ENCODE measurements at places on chromosomes 2 and 18. TPM values are rescaled to one million over a fixed set of nuclear protein-coding genes. Genes with fewer than 3 reads are reported as not detected.
A peak's percentile ranks its signal among the peaks of the same experiment; 100 is the strongest.

The DLX1 gene
- 28.9 TPM for total RNA-seq

The NCKAP5 gene
- total RNA-seq: 33.1 TPM

The EPAS1 gene
- 1.2 TPM for total RNA-seq

The HOXD12 gene
- 0.58 TPM for total RNA-seq

DNA sequence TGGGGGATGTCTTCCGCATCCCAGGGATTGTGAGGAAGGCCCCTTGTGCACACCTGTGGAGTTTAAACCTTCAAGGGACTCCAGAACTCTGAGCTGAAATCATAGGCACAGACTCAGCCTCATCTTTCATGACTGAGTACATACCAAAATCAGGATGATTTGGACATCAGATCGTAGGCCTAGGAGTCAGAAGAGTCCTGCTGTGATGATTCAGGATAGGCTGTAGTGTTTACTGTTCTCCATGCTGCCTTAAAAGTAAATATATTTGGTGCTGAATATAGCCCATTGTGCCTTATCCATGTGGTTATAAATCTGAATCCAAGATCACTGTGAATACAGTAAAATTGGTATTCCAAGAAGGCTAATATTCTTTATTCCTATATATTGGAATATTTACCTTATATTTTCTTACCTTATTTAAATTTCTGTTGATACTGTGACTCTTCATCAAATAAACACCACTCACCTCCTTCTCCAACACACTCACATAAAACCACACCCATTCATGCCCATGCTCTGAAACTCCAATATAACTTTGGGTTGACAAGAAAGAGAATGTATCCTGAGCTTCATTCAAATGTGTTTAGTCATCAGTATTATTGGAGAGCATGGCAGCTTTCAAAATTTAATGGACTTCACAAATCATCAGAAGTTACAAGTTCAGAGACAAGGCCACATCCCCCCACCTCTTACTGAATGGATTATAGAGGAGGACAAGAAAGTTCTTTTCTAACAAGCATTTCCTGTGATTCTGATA is 561.4 kb upstream of the LINC00305 start:
- no peaks in the 10 kb centered on the region for H3K4me1 ChIP-seq
- H3K27ac ChIP-seq: no peak overlapping the region
- no peak overlapping the region for H3K4me3 ChIP-seq

- peaks cover 4% of the 10 kb centered on the region for H3K4me1 ChIP-seq
- H3K36me3 ChIP-seq: no peaks in the 10 kb centered on the region
- no peak for DNase-seq
- no peaks in the 10 kb centered on the region for H3K27me3 ChIP-seq
Observed at GRCh38 chr18:48852292-48852691, 98.5 kb downstream of the SMAD7 start.

GRCh38 chr2:176149939-176150583 is 1.3 kb upstream of the HOXD4 start:
- peaks cover 94% of the 10 kb centered on the region for H3K36me3 ChIP-seq
- no peak overlapping the region for H3K4me3 ChIP-seq
- H3K27ac ChIP-seq: no peak overlapping the region
- no peaks in the 10 kb centered on the region for H3K27me3 ChIP-seq
- no peak for DNase-seq

GRCh38 chr2:579961-580360 is 97.2 kb downstream of the TMEM18 start:
- H3K4me3 ChIP-seq: no peak overlapping the region
- H3K27me3 ChIP-seq: no peaks in the 10 kb centered on the region
- no peak for DNase-seq
- no peaks in the 10 kb centered on the region for H3K4me1 ChIP-seq

GRCh38 chr18:53541924-53542323 is 682.5 kb downstream of the MBD2 start:
- no peaks in the 10 kb centered on the region for H3K36me3 ChIP-seq
- DNase-seq: peak; percentile 24
- peaks cover under 1% of the 10 kb centered on the region for H3K4me1 ChIP-seq
- no peak overlapping the region for H3K4me3 ChIP-seq
- no peak overlapping the region for H3K27ac ChIP-seq
- no peaks in the 10 kb centered on the region for H3K27me3 ChIP-seq

DNA sequence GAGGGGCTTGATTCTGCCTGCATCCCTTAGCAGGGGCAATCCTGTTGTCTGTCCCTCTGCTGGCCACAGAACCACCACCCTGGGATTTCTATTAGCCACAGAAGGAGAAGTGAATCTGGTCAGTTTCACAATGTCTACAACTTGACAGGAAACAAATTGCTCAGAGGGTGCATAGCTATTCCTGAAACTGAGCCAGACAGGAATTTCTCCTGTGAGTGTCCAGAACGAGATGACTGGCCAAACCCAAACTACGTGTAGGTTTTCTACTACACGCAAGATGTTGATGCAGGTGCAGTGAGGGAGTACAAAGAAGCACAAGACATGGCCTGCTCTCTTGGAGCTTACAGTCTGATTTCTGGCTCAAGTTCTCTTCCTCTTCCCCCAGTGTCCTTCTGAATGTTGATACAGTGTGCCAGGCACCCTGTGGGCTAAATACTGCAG is 201.9 kb downstream of the CLIP4 start:
- peaks cover 36% of the 10 kb centered on the region for H3K4me1 ChIP-seq
- no peak overlapping the region for H3K4me3 ChIP-seq
- H3K27ac ChIP-seq: no peak overlapping the region
- no peaks in the 10 kb centered on the region for H3K27me3 ChIP-seq

DNA sequence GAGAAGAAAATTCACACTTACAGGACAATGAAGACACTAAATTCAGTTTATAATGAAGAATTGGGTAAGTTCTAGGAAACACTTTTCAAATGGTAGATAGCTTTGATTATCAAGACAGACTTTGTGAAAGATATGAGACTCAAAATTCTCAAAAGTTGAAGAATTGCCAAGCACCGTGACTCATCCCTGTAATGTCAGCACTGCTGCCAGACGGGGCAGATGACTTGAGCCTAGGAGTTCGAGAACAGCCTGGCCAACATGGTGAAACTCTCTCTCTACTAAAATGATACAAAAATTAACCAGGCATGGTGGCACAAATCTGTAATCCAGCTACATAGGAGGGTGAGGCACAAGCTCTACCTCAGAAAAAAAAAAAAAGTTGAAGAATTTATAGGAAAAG is 1820.1 kb upstream of the LRRTM1 start:
- H3K4me1 ChIP-seq: no peaks in the 10 kb centered on the region
- H3K27me3 ChIP-seq: no peaks in the 10 kb centered on the region
- DNase-seq: no peak
- no peak overlapping the region for H3K4me3 ChIP-seq

DNA sequence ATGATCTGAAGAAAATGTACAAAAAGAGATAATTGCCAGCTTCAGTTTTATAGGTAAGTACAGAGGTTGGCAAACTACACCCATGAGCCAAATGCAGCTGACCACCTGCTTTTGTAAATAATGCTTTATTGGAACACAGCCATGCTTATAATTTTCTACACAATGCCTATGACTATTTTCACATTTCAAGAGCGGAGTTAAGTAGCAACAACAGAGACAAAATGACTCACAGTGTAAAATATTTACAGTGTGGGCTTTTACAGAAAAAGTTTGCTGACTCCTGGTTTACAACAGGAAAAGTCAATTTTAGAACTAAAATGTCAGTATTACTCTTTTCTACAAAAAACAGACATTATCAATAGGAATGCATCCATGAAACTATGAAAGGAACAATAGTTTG is 26.0 kb downstream of the CWC22 start:
- H3K4me3 ChIP-seq: no peak overlapping the region
- no peaks in the 10 kb centered on the region for H3K4me1 ChIP-seq
- no peaks in the 10 kb centered on the region for H3K27me3 ChIP-seq
- peaks cover 56% of the 10 kb centered on the region for H3K36me3 ChIP-seq
- DNase-seq: peak; percentile 9

DNA sequence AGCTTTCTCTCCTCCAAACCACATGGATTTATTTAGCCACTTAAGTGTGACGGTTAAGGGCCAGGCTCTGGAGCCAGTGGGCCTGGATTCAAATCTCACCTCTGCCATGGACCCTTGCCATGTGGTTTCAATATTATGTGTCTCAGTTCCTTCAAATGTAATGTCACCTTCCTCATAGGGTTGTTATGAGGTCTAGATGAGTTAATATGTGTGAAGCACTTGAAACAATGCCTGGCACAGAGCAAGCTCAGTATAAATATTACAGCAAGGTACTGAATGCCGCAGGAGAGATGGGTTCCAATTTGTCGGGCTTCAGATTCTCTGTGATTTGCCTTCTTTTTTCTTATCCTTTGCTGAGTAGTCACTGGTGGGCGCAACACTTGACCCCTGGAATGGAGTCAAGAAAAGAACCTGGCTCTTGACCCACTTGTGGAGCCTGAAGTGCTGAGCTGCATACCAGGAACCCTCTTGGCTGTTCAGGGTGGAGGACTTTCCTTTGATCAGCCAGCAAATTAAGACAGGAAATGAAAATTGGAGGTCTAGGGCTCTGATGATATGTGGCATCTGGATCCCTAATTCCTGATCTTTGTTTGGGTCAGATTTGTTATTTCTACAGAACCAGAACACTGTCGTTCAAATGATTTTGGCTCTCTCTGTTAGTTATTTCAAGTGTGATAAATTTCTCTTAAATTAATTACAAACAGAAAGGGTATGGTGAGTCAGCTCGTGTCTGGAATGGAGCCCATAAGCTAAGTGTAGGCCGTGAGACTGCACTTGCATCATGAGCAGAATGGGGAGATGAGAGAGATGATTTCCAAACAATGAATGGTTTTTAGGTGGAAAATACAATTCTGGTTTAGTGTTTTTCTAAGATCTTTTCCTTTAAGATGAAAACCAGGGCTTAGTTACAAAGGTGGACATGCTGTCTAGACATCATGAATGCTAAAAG is 293.0 kb downstream of the KCNS3 start:
- H3K4me1 ChIP-seq: peaks cover 40% of the 10 kb centered on the region
- no peak overlapping the region for H3K4me3 ChIP-seq
- DNase-seq: peak; percentile 63
- H3K36me3 ChIP-seq: no peaks in the 10 kb centered on the region
- no peaks in the 10 kb centered on the region for H3K27me3 ChIP-seq

- no peaks in the 10 kb centered on the region for H3K36me3 ChIP-seq
- H3K27ac ChIP-seq: no peak overlapping the region
- H3K27me3 ChIP-seq: no peaks in the 10 kb centered on the region
- no peak overlapping the region for H3K4me3 ChIP-seq
- H3K4me1 ChIP-seq: no peaks in the 10 kb centered on the region
- DNase-seq: no peak
Observed at GRCh38 chr2:25602333-25602723, 71.0 kb downstream of the DTNB start.
